NCI-H1417 (cell line): ENCODE measurements at places on chromosomes 1 and 21.
A peak's percentile ranks its signal among the peaks of the same experiment; 100 is the strongest.

DNA sequence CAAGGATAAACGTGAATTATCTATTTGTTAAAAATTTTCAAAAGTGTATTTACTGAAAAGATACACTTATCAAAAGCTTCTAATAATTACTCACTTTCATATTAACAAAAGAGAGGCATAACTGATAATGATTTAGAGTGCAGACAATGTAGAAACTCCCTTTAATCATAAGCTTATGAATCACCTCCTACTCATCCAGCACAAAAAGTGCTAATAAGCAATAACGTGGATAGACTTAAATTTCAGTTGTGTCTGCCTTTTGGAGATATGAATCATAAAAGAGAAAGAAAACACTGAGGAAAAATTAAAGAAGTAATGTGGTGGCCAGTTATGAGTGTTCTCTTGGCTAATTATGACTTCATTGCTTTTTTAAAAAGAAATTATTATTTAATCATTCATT lies 827.6 kb upstream of the B3GALT2 start:
- no peak for DNase-seq

DNA sequence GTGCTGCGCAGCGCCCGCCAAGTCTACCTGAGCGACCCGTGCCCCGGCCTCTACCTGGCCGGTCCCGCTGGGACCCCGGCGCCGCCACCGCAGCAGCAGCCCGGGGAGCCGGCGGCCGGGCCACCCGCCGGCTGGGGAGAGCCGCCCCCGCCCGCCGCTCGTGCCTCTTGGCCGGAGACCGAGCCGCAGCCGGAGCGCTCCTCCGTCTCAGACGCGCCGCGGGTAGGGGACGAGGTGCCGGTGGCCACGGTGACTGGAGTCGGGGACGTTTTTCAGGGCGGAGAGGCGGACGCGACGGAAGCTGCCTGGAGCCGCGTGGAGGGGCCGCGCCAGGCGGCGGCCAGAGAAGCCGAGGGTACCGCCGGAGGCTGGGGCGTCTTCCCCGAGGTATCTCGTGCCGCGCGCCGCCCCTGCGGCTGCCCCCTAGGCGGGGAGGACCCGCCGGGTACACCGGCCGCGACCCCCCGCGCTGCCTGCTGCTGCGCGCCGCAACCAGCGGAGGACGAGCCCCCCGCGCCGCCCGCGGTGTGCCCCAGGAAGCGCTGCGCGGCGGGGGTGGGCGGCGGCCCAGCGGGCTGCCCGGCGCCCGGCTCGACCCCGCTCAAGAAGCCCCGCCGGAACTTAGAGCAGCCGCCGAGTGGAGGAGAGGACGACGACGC lies 646 bp downstream of the IER5 start:
- DNase-seq: peak; percentile 80

- peak; percentile 77 for DNase-seq
Measured at GRCh38 chr1:88684482-88685258, 597 bp downstream of the PKN2 start.

- DNase-seq: peak; percentile 6
Measured at GRCh38 chr1:114235960-114236359, 82.3 kb upstream of the SYT6 start.

- DNase-seq: no peak
Measured at GRCh38 chr1:243213045-243213787, 41.9 kb downstream of the CEP170 start.

- DNase-seq: no peak
Measured at GRCh38 chr1:162265983-162266382, 110.7 kb downstream of the SPATA46 start.

GRCh38 chr1:170823120-170823519 lies 112.2 kb upstream of the MROH9 start:
- DNase-seq: no peak

DNA sequence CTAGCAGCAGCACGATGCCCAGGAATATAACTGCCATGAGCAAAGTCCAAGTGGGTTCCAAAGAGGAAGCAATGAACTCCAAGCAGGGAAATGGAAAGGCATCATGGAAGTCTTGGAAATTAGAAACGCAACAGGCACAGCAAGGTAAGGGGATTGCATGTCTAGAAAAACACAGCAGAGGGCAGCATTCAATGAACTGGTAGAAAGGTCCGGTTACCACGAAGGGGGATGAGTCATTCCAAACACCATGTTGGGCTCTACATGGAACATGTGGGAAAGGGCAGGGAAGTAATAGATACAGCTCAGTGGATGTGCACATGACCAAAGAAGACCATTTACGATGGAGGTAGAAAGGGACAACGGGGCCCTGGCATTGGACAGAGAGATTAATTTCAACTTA lies 36.4 kb downstream of the RXRG start:
- peak; percentile 17 for DNase-seq

DNA sequence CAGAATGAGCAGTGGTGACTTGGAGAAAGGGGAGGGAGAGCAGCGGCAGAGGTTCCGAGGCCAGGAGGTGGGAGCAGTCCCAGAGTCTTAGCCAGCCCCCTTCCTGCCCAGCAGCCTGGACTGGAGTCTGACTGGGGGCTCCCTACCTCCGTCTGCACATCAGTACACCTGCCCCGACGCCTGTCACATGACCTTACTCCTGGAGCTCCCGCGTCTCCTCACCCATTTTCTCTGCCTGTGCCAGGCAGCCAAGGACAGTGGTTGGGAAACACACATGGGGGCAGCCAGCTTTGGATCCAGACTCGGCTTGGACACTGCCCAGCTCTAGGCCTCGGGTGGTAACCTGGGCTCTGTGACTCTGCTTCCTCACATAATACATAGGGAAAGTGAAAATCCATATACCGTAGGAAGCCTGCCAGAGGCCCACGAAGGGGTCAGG lies 16.9 kb downstream of the ACTRT2 start:
- DNase-seq: no peak

DNA sequence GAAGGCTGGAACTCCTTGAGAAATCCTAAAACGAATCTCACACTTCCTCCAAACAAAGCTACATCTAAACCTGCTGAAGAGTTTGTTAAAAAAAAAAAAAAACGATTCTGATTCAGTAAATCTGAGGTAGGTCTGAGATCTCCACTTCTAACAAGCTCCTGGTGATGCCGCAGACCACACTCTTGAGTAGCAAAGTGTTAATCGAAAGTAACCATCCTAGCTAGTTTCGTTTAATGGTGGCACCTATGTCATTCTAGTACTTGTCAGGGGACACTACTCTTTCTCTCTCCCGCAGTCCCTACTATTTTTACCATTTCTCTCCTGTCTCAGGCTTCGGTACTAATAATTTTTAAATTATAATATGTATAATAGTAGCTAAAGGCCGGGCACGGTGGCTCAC lies 2.1 kb downstream of the CLCC1 start:
- no peak for DNase-seq

- DNase-seq: no peak
Measured at GRCh38 chr21:33261635-33262034, 4.5 kb upstream of the IL10RB start.

GRCh38 chr1:166490437-166490991 lies 323.7 kb upstream of the FAM78B start:
- DNase-seq: no peak

GRCh38 chr21:39086547-39086946 lies 96.7 kb downstream of the PSMG1 start:
- DNase-seq: no peak

DNA sequence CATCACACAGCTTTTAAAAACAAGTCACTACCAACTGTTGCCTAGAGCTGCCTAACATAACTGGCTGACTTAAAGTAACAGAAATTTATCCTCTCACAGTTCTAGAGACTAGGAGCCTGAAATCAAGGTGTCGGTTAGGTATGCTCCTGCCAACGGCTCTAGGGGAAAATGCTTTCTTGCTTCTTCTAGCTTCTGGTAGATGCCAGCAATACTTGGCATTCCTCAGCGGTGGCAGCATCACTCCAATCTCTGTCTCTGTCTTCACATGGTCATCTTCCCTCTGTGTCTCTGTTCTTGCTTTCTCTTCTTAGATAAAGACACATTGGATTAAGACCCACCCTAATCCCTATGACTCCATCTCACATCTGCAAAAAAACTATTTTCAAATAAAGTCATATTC lies 51.5 kb downstream of the DMRTA2 start:
- no peak for DNase-seq

GRCh38 chr1:232978815-232979214 lies 28.4 kb downstream of the NTPCR start:
- no peak for DNase-seq

DNA sequence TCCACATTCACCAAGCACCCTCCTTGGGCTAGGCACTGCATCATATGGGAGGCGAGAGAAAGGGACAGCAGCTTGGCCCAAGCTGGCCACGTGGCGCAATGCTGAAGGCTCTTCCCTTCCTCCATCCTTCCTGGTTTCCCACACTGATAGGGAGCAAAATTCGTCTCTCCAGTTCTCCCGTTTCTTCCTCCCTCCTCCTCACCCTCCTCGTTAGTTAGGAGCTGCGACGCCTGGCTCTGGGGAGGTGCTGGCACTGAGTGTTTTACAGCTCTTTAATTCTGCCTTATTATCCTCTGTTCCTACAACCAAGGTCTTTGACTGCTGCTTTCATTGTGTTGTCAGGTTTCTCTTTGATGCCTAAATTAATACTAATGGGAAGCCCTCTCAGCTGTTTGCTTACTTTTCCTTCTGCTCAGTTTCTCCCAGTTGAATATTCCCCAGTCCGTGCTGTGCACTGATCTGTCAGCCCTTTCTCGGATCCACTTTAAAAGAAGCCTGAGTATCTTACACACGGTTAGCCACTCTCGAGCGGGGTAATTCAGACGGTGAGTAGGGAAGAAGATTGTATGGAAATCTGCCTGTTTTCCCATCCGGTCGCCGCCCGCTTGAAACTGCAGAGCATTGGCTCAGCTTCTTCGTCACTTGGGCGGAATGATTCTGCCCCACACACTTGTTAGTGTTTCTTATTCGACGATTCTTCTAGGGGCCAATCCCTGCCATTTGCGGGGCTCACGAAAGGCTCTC lies 56.2 kb upstream of the SMYD2 start:
- no peak for DNase-seq

DNA sequence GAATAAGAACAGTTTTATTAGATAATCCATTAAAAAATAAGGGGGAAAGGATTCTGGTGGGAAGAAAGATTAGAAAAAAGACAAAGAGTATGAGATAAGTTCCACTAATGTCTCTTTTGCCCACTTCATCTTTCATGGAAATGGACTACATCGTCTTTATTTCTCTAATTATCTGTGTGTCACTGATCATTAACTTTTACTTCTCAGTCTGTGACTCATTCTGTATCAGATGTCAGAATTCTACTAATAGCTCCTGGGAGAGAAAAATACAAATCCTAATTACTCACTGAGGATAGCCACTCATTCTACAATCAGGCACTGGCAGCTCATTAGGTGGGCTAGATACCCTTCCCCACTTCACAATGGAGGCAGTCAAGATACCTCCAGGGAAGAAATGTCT lies 41.7 kb downstream of the ILDR2 start:
- DNase-seq: no peak

DNA sequence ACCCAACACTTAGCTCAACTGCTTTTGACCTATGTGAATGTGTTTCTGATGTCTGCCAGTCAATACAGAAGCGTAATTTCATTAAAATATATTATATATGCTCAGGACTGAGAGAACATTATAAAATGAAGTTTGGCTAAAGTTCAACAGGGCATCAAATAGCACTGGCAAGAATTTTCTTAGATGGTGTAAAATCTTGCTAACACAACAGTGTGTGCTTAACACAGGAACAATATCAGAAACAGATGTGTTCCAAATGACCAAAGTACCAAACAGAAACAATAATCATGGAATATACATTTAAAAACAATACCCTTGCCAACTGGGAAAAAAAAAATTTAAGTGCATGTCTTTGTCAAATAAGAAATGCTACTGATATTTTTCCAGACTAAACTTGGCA lies 10.4 kb upstream of the LHX8 start:
- no peak for DNase-seq

- no peak for DNase-seq
Measured at GRCh38 chr1:39566441-39567137, 10.0 kb downstream of the PABPC4 start.

DNA sequence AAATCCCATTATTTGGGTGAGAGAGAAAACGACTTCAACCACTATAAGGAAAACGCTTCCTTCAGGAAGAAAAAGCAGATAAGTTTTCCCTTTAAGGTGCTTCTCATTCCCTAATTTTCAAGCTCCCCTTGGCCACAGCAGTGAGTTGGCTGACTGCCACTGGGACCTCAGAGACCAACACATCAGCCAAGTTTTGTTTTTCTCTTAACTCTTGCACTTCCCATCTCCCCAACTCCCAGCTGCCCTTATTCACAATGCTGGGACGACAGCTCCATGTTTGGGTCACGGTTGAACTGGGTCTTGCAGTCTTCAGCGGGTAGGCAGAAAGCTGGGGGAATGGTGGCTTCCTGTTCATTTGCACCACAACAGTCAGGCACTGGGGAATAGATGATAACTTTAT lies 18.9 kb downstream of the SGIP1 start:
- DNase-seq: peak; percentile 20

- DNase-seq: no peak
Measured at GRCh38 chr1:205766038-205766437, 9.2 kb downstream of the RAB29 start.

GRCh38 chr1:233078396-233078795 lies 128.0 kb downstream of the NTPCR start:
- no peak for DNase-seq

- DNase-seq: peak; percentile 90
Measured at GRCh38 chr1:38815903-38816627, 43.5 kb downstream of the RRAGC start.

DNA sequence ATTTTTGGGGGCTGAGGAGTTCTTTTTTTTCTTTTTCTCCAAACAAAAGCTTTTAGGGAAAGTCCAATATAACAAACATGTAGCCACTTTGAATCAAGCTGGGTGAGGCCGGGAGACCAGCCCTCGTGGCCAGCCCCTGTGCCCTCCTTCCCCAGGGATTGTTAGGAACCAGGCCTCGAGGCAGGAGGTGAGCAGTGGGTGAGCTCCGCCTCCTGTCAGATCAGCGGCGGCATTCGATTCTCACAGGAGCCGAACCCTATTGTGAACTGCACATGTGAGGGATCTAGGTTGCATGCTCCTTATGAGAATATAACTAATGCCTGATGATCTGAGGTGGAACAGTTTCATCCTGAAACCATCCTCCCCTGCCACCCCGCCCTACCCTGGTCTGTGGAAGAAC lies 41.8 kb upstream of the TTC22 start:
- DNase-seq: no peak
